ENCODE measurements at places on chromosomes 12 and 14. TPM values are rescaled to one million over a fixed set of nuclear protein-coding genes. Genes with fewer than 3 reads are reported as not detected.
A peak's percentile ranks its signal among the peaks of the same experiment; 100 is the strongest.

GRCh38 chr12:1629338-1630132 is 504 bp downstream of the WNT5B start:
- DNase-seq, result peak; percentile 20

GRCh38 chr14:104184911-104185499 is 46.6 kb downstream of the KIF26A start:
- DNase-seq, result no peak

DNA sequence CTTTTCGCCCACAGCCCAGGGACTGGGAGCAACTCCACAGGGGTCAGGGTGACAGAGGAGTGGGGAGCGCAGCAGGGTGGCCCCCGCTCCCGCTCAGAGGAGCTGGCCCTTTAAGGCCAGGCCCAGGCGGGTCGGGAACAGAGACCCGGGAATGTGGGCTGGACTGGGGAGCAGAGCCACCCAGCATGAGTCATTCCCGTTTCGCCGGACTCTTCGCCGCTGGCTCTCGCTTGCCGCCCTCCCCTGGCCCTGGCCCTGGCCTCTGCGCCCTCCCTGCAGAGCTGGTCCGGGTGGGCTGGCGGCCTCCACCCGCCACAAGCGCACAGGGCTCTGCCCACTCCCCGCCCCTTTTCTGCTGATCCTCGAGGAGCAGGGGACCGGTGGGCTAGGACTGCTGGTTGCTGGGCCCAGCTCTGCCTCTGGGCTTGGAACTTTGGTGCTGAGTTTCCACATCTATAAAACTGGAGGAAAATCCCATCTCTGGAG is 92.8 kb downstream of the NINJ2 start:
- DNase-seq, result no peak

DNA sequence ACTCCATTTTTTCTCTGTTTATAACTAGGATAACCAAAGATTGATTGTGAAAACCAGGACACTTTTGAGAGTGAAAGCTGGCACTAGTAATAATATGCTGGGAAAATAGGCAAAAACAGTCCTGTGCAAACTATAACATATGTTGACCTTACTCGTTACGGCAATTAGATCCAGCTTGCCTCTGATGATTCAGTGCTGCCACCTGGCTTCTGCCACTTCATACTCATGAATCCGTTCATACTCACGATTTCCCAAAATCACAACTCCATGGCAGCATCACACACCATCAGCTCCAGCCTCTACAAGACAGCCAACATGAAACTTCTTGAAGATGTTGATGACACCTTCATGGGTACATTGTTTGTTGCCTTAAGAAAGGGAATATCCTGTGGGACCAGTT is 49.1 kb upstream of the CAND1 start:
- DNase-seq, result no peak

DNA sequence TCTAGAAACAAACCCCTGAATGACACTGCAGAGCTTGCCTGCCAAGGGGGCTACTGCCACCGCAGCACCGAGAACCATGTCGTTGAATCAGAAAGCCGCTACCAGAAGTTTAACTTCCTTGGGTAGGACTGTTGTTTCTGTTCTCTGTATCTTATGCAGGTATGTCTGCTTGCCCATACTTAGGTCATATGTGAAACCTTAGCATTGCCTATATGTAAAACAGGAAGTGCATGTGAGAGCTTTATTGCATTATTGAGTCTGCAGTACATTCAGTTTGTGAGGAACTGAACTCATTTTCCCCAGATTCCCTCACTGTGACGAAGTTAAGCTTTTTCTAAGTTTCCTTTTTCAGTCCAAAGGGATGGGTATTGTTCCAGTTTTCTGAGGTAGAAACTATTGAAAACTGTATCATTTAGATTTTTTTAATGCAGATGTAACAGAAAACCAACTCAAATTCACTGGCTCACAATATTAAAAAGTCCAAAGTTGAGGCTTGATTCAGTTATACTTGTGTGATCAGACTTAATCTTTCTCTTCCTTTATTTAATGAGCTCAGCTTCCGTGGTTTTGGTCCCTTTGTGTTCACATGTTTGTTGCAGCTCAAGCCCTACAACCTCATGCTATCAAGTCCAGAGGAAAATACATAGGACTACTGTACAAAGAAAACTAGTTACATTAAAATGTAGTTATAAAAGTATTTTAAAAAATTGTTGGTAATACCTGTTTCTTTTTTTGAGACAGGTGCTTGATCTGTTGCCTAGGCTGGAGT is 6.9 kb downstream of the FBXO34 start:
- no peak for DNase-seq

GRCh38 chr12:98574110-98574509 is 19.4 kb upstream of the SLC25A3 start:
- DNase-seq, result no peak

DNA sequence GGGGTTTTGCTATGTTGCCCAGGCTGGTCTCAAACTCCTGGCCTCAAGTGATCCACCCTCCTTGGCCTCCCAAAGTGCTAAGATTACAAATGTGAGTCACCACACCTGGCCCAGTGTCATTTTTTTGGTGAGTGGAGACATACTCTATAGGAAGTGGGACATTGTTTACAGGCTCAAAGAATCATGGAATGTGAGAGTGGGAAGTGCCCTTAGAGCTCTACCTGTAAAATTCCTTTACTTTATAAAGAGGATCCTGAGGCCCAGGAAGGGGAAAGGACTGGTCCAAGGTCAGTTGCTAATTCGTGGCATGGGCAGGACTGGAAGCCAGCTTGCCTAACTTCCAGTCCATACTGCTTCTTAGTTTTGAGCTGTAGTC is 8.7 kb upstream of the ADCK1 start:
- DNase-seq, result no peak

GRCh38 chr14:78308079-78308478 is 137.9 kb downstream of the NRXN3 start:
- no peak for DNase-seq

- DNase-seq, result no peak
These were observed 3.1 kb upstream of the IGF1 start for GRCh38 chr12:102483466-102483865.

DNA sequence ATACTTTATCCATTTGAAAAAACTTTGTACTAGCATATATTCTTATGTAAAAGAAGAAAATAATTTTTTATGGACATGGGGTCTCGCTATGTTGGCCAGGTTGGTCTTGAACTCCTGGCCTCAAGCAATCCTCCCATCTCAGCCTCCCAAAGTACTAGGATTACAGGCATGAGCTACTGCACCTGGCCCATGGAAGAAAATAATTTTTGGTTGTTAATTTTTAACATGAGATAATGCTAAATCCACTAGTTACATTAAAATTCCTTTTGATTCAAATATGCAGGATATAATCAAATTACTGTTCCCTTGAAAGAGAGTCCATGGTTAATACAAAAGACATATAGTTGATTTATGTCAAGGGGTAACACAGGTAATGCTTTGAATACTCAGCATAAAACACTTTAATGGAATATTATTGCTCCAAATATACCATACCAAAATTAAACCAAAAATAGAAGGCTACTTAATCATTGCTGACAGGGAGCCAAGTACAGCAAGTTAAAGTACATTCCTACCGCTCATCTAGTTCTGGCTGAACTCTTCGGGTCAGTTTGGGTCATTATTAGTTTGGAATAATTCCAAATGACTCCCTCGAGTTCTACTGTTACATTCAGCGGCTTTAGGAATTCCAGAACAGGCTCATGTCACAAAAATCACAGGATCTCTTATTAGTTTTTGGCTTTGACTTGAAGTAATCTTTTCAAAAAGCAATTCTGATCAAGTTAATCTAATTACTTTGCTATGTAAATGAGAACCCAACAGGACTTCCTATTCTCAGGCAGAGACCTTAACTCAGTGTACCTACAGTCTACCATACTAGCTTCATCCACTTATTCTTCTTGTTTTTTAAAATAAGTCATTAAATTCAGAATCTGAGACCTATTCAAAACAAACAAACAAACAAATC is 6.1 kb downstream of the SOS2 start:
- no peak for DNase-seq

DNA sequence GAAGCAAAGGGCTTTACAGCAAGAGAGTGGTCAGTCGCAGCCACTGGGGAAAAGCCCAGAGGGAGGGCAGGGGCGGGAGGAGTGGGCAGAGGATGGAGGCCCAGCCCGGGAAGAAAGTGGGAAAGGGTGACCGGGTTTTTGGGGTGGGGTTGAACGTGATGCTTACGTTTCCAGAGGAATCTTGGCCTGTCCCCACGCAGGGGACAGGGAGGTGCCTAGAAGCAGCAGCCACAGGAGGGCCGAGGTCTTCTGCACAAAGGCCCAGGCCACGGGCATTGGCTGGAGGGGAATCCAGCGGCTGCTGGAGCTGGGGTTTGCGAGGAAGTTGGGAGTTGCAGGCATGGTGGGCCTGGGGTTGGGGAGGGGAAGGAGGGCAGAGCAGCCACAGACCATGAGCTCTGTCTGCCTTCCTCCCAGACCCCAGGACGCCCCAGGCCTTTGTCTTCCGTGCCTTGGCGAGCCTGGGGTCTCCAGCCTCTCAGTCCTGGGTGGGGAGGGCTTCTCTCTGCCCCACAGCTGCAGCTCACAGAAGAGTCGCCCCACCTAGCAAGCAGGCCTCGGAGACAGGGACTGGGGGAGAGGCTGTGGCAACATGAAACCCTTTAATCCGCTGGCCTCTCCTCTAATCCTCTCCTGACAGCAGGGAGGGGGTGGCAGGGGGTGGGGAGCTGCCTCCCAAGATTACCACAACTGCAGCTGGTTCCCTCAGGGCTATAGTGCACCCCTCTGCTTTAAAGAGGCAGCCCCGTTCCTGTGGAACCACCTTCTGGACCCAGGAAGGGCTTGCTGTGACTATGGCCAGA is at the start of gene CACNA2D4:
Gene CACNA2D4, minus strand, starts transcription at position 572 of the 803 bp plus-strand sequence. Its CDS starts 179 bp downstream, at position 393.
- DNase-seq, result no peak

GRCh38 chr12:13652105-13652504 is 329.3 kb downstream of the GRIN2B start:
- no peak for DNase-seq

GRCh38 chr14:62631176-62631575 is 414.1 kb downstream of the KCNH5 start:
- no peak for DNase-seq

DNA sequence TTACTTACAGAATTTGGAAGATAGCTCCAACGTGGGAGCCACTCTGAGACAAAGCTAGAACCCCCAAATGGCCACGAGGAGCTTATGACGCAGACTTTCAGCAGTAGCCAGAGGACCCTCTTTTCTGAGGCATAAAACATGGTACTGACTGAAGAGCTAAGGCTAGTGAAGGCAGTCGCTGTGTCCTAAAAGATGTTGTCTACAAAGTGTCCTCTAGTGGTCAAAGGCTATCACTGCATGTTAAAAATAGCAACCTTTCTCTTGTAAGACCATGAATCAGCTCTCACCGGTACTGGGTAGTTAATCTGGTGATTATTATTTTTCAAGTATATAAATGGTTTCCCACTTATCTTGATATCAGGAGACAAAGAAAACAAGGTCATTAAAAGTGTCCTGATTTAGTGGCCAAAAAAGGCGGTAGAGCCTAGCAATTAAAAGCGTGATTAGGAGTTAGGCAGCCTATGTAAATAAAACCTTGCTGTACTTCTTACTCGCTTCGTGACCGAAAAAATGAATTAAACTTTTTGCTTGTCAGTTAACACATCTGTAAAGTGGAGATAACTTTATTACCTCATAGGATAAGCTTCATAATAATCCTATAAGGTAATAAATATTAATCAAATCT is 47.0 kb upstream of the LGR5 start:
- DNase-seq, result no peak

DNA sequence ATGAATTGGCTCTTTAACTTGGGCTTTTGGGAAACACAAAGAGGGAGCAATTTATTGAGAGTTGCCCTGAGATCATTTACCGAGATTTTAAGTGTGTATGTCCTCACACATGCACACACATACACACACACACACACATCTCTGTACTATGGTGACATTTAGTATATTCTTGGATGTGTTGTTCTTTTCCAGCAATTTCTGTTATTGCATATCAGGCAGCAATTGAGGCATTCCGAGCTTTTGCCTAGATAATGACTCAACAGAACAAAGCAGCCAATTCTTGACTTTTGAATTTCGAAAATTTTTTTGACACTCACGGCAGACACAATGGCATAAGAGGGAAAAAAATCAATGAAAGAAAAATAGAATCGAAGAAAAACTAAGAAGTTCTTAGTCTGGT is 248.5 kb downstream of the DUSP6 start:
- no peak for DNase-seq

DNA sequence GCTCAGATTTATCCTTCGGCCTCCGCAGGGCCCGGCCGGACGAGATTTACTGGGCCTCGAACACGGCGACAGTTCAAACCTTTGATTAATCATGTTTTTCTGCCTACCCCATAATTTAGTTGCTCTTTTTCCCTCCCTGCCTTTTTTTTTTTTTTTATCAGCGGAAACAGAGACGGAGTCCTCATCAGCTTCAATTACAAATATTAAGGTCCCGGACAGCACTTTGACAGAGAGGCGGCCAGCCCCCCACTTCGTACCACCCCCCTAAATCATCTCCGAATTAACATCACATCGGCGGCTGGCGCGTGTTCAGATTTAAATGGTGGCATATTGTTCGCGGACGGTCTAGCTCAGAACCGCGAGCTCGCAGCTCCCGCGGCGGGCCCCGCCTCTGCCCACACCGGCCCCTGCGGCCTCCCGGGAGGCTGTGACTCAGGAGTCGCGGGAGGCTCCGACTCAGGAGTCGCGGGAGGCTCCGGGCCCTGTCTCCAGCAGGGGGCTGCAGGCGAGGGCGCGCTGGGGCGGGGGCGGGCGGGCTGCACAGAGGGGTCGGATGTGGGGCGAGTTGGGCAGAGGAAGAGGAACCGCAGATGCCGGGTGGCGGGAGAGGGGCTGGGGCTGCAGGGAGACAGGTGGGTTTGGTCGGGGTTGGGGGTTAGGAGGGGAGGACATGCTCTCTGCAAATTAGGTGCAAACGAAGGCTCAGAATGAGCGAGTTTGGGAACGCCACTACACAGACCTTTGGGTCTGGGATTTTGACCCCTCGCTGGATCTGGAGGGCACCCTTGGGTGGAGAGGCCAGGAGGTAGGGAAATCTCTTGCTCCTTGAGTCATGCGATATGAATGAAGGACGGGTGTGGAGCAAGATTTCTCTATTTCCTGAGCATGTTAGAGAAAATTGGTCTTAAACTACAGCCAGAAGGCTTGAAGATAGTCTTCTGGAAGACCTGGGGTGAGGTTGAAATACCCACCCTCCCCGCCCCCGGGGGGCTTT is 19.6 kb upstream of the ATP5MC2 start:
- DNase-seq, result no peak

GRCh38 chr14:104499784-104500760 is 79.5 kb upstream of the C14orf180 start:
- no peak for DNase-seq

GRCh38 chr12:99978152-99978551 is 6.6 kb downstream of the ANKS1B start:
- DNase-seq, result no peak

Gene FGF23
- not detected for total RNA-seq

Gene KCNJ8
- not detected for total RNA-seq

Gene ATXN7L3B
- total RNA-seq, result 31.9 TPM

Gene SLC17A8
- not detected for total RNA-seq

Gene KLRC4
- total RNA-seq, result 16.0 TPM

Gene FOXN4
- total RNA-seq, result not detected

Gene JAG2
- total RNA-seq, result 0.84 TPM

Gene OR6C4
- not detected for total RNA-seq

All from CD8-positive, alpha-beta T cell (primary cell).